ENCODE measurements at places on chromosomes 16 and 17.

GRCh38 chr16:3001316-3001715 lies 11.4 kb upstream of the CLDN9 start:
- DNase-seq = no peak

- DNase-seq = no peak
Measured at GRCh38 chr16:12345349-12345748, 368.8 kb downstream of the SNX29 start.

DNA sequence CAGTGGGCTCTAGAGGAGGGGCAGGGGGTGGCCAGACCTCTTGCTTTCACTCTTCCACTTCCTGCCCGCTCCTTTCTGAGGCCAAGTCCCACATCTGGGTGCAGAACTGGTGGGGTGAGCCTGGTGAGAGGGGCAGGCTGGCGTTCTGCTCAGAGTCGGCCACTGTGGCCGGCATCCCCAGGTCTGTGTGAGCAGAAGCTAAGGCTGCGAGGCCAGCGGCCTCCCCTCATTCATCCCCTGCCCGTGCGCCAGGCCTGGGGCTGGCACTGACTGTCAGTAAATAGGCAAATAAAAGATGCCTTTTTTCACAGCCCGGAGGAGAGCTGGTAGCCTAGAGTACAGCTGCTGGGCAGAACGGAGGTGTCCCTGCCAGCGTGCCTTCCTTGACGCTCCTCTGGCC lies 1.2 kb downstream of the DEF8 start:
- DNase-seq = no peak

DNA sequence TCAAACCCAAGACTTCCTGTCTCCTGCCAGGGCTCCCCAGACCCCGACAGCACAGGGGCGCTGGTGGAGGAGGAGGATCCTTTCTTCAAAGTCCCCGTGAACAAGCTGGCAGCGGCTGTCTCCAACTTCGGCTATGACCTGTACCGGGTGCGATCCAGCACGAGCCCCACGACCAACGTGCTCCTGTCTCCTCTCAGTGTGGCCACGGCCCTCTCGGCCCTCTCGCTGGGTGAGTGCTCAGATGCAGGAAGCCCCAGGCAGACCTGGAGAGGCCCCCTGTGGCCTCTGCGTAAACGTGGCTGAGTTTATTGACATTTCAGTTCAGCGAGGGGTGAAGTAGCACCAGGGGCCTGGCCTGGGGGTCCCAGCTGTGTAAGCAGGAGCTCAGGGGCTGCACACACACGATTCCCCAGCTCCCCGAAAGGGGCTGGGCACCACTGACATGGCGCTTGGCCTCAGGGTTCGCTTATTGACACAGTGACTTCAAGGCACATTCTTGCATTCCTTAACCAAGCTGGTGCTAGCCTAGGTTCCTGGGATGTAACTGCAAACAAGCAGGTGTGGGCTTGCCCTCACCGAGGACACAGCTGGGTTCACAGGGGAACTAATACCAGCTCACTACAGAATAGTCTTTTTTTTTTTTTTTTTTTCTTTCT lies 8.1 kb downstream of the SERPINF1 start:
- DNase-seq = no peak

GRCh38 chr16:24191876-24192402 lies 64.2 kb upstream of the CACNG3 start:
- DNase-seq = no peak

DNA sequence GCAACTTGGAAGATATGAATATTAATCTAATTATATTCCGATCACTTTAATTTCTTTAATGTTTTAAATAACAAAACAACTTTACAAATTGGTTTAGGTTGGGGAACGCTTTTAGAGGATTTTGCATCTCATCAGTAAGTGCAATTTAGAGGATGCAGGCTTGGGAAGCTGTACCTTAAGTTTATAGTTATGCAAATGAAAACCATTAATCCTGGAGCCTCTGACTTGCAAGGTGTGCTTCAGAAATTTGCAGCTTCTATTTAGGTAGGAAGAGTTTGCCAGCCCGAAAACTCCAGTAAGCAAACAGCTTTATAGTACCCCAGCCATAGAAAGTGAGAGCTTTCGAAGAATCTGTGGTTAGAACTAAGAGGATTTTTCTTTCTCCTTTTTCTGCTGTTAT lies 547.0 kb downstream of the MAF start:
- DNase-seq = no peak

GRCh38 chr16:50469744-50470321 lies 78.4 kb upstream of the NKD1 start:
- DNase-seq = no peak

- no peak for DNase-seq
Measured at GRCh38 chr17:6343736-6344135, 91.2 kb downstream of the AIPL1 start.

GRCh38 chr17:41734949-41735313 lies 488 bp upstream of the HAP1 start:
- DNase-seq = no peak

GRCh38 chr16:13060932-13061331 lies 159.5 kb downstream of the SHISA9 start:
- no peak for DNase-seq

DNA sequence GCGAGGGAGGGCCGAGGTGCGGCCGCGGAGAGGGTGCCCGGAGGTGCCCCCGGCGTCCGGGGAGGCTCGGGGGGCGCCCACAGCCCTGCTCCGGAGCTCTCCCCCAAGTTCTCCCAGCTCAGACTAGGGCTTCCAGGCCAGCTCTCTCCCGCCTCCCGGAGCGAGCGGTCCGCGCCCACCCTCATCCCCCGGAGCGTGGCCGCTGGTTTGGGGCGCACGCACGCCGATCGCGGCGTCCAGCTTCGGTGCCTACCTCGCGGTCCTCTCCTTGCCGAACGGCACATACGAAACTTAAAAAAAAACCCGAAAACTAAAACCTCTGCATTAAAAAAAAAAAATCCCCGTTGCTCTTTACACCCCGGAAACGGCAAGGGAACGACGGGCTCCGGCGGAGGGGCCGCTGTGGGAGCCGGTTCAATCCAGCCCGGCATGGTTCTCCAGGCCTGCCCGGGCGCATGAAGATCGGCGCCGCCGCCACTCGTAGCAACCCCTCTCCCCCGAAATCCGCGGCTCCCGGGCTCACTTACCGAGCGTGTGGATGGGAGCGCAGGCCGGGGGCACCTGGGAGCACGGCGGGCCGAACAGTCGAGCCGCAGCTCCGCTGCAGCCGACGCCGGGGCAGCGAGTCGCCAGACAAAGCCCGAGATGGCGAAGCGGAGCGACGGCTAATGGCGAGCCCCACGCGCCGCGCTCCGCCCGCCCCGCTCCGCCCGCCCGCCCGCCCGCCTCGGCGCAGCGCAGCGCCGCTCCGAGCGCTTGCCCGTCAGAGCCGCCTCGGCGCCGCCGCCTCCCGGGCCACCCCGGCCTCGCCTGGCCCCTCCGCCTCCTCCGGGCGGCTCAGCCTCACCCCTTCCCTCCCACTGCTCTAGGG lies 973 bp upstream of the UBTF start:
- peak; percentile 49 for DNase-seq

GRCh38 chr16:53093162-53093744 lies 38.5 kb downstream of the CHD9 start:
- DNase-seq = no peak

- peak; percentile 35 for DNase-seq
Measured at GRCh38 chr16:82070656-82071369, 35.8 kb downstream of the HSD17B2 start.

- no peak for DNase-seq
Measured at GRCh38 chr16:31507617-31507928, 618 bp downstream of the RUSF1 start.

GRCh38 chr17:4600563-4600962 lies 16.2 kb downstream of the SMTNL2 start:
- DNase-seq = no peak

DNA sequence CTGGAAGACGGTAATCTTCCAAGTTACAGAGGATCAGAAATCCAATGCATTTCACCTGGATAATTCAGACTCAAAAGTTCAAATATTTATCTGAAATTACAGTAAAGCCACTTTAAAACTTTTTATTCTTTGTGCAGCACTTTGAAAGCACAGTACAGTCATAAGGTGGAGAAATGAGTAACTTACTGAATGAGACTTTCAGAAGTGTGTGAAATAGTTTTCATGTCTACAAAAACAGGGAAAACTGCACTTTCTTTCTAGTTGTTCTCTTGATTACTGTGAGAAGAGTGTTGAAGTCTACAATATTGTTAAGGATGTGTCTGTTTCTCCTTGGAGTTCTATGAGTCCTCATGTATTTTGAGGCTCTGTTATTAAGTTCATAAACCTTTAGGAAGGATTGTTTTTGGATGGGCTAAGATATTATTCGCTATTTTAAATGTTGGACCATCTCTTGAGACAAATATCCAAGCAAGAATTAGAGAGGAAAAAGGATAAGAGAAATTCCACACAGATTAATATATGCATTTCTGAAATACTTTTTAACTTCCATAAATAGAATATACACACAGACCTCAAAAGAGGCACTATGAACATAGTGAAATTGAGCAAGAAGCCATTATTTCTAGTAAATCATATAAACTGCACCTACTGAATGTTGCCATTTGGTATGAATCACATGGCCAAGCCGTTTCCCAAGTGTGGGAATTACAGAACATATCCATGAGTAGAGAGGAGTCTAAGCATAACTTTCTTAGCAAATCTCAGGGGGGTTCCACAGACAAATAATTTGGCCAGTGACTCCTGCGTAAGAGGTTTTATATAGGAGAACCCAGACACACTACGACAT lies 83.6 kb upstream of the PLEKHM1 start:
- DNase-seq = peak; percentile 61

- peak; percentile 66 for DNase-seq
Measured at GRCh38 chr17:9971991-9972390, 66.9 kb upstream of the RCVRN start.

DNA sequence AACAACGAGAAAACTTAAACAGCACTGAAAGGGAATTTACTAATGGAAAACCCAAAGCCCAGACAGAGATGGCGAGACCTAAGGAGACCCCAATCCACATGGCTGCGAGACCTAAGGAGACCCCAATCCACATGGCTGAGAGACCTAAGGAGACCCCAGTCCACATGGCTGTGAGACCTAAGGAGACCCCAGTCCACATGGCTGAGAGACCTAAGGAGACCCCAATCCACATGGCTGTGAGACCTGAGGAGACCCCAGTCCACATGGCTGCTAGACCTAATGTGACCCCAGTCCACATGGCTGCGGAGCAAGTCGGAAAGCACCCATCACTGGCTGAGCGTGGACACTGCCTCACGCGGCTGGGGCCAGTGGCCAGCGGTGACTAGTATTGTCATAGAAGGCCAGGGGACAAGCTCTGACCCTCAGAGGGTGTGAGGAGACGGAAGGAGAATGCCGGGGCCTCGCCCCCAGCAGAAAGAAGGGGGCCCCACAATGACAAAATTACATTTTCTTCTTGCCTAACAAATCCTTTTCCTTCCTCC lies 241.8 kb downstream of the C16orf95 start:
- no peak for DNase-seq

- DNase-seq = no peak
Measured at GRCh38 chr16:83715217-83715920, 92.4 kb upstream of the HSBP1 start.

GRCh38 chr16:48561960-48562393 lies 48.0 kb downstream of the N4BP1 start:
- DNase-seq = no peak

DNA sequence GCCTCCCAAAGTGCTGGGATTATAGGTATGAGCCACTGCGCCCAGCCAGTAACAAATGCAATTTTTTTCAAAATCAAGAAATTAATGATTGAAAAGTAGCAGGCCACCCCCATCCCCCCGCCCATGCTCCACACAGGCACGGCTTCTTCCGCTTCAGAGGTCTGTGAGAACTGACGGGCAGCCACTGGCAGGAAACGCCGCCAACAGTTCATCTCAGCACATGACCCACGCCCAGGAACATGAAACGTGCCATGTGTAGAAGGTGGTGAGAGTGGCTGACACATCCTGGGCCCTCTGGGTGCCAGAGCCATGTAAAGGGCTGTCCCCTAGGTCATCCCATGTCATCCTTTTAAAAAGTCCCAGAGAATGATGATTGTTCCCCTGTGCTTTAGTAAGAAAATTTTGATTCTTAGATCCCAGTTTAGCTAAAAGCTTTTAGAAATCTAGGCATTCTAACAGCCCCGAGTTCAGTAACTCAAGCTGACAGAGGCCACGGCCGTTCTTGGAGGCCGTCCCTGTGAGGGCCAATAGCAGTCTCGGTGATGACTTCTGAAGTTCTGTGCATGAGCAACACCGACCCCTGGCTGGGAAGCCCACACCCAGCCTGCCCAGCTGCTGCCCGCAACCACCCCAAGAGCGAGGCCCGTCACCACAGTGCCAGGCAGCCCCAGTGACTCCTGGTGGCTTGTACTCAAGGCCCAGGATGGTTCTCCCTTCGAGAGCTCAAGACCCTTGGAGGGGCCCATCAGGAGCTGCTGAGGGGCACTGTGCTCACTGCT lies 52.1 kb downstream of the KLHDC4 start:
- DNase-seq = no peak

DNA sequence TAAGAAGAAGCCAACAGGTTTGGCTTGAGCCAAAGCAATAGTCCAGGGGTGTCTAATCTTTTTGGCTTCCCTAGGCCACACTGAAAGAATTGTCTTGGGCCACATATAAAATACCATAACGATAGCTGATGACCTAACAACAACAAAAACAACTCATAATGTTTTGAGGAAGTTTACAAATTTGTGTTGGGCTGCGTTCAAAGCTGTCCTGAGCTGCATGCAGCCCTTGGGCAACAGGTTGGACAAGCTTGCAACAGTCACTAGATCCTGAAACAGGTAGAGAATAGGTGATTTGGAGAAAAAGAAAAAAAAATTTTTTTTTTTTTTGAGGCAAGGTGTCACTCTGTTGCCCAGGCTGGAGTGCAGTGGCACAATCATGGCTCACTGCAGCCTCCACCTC lies 4.5 kb downstream of the CRYBA1 start:
- no peak for DNase-seq

- DNase-seq = no peak
Measured at GRCh38 chr17:14381606-14382005, 80.7 kb downstream of the HS3ST3B1 start.

GRCh38 chr16:58085584-58086251 lies 43.5 kb downstream of the CFAP20 start:
- no peak for DNase-seq

DNA sequence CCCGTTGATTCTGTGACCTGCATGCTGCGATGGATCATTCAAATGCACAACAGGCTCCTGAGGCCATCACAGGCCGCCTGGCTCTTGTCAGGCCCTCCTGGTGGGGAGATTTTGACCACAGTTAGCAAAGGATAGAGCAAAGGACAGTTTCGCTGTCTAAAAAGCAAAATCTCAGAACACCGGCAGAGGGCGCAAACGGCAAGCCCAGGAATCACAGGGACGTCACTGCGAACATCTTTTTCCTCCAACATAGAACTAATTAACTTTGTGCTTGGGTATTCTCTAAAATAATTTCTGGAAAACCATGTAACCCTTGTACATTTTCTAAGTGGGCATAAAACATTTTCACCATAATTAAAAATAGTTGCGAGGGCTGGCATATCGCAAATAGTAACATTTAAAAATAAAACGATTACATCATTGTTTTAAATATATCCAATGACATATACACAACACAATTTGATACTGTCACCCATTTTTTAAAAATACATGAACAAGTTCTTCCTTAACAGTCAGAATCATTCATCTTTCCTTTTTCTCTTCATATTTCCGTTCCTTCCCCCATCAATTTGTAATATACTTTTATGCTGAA lies 19.7 kb upstream of the SLC47A1 start:
- DNase-seq = peak; percentile 55

- DNase-seq = no peak
Measured at GRCh38 chr17:78952706-78953105, 27.0 kb downstream of the LGALS3BP start.

- peak; percentile 92 for DNase-seq
Measured at GRCh38 chr16:65125871-65126270, 4.0 kb upstream of the CDH11 start.

GRCh38 chr17:5793899-5794298 lies 209.6 kb upstream of the NLRP1 start:
- no peak for DNase-seq
